CD4-positive, alpha-beta T cell treated with Interferon alpha-2 for 1 hour (primary cell): ENCODE measurements at places on chromosomes 16 and 17.

DNA sequence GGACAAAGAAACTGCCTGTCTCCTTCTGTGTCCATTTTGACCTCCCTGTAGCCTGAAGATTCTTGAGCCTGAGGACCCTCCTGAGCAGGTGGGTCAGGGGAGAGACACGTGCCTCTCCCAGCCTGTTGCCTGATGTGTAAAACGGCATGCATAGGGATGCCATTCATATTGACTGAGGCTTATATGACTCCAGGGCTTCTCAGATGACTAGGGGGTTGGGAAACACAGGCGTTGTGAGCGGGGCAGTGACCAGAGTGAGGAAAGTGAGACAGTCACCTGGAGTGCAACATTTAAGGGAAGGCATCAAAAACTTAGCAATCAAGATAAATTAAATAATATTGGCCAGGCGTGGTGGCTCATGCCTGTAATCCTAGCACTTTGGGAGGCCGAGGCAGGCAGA lies 5.1 kb upstream of the SLC16A5 start:
- DNase-seq = no peak

GRCh38 chr17:43526886-43527648 lies 19.1 kb downstream of the ETV4 start:
- DNase-seq = no peak

DNA sequence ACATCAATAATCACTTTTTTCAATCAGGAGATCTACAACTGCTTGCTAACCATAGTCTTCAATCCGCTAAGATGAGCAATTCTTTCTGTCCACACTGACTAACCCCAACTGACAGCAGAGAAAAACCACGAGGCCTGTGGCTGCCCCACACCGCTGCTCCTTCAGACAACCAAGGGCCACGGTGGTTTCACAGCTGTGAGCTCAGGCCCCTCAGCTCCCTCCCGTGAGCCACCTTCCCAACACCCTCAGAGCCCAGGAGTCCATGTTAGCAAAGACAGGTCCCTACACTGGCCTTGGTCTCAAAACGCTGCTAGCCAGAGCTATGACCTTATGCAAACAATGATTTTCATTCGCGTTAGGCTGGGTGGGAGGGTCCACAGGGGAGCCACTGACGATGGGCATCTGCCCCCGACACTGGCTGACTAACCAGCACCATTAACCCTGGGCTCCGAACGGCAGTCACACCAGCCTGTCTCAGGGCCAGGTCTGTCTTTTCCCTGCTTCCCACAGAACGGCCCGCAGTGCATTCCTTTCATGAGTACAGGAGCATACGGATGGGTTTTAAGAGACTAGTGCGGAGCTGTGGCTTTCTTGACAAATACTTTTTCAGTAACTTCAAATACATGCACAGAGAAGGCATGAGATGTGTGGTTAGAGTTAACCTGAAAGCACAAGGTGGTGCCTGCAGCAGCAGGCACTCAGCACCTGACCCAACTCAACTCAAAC lies 67.3 kb downstream of the ANKRD11 start:
- peak; percentile 37 for DNase-seq

DNA sequence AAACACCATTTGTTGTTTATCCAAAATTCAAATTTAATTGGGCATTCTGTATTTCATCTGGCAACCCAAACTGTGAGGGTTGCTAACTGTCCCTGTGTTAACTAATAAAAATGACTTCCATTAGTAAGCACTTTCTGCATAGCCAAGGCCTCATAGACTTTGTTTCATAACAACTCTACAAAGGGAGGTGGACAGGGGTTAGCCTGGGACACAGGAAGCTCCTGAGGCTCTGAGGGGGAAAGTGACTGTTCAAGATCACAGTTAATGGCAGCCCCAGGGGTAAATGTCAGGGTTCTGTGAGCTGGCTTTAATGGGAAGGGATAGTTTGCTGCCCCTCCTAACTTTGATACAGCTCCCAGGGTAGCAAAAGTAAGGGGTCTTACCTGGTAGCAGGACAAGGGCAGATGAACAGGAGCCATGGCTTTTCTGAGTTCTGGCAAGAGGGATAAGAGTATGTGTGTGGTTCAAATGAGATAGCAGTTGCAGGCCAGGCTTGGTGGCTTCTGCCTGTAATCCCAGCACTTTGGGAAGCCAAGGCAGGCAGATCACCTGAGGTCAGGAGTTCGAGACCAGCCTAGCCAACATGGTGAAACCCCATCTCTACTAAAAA lies 2.2 kb downstream of the HEATR9 start:
- no peak for DNase-seq

DNA sequence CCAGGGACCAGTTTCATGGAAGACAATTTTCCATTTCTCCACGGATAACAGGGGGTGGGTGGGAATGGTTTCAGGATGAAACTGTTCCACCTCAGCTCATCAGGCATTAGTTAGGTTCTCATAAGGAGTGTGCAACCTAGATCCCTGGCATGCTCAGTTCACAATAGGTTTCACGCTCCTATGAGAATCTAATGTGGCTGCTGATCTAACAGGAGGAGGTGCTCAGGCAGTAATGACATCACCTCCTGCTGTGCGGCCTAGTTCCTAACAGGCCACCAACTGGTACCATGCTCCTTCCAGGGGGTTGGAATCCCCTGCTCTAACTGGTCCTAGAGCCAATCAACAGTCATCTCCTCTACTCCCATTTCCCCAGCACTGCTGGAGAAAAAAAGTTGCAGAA lies 19.9 kb downstream of the TEX14 start:
- no peak for DNase-seq

GRCh38 chr16:2147378-2147777 lies 1.0 kb upstream of the RAB26 start:
- no peak for DNase-seq

GRCh38 chr17:34393401-34393800 lies 30.4 kb upstream of the CCL1 start:
- DNase-seq = no peak

DNA sequence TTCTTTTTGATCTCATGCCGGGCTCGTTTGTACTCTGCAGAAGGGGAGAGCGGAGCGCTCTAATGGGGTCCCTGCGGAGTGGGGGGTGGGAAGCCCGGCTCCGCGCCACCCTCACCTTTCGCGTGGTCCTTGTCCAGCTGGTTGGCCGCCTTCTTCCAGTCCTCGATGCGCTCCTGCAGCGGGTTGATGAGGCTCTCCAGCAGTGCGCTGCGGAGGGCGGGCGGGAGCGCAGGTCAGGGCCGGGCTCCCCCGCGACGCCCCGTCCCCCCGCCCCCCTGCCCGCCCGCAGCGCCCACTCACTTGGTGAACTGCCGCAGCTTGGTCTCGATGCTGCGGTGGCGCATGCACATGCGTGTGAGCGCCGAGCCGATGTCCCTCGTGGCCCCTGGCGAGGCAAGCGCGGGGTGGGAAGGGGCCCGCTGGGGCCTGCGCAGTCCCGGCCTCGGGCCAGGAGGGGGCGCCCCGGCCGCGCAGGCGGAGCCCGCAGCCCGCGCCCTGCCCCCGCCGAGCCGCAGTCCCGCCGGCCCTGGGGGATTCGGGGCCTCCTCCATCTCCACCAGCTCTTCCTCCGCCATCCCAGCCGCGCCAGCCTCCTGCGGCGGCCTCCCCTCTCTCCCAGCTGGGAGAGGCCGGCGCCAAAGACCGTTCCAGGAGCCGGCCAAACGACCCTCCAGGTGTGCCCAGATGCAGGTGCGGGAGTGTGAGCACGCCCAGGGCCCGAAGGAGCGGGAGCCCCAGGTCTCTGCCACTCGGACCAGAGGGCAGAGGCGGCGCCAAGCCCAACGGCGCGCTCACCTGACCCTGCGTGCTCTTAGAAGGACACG lies 6.0 kb downstream of the MTSS2 start:
- no peak for DNase-seq

GRCh38 chr16:51968749-51969148 lies 578.2 kb downstream of the TOX3 start:
- DNase-seq = no peak

DNA sequence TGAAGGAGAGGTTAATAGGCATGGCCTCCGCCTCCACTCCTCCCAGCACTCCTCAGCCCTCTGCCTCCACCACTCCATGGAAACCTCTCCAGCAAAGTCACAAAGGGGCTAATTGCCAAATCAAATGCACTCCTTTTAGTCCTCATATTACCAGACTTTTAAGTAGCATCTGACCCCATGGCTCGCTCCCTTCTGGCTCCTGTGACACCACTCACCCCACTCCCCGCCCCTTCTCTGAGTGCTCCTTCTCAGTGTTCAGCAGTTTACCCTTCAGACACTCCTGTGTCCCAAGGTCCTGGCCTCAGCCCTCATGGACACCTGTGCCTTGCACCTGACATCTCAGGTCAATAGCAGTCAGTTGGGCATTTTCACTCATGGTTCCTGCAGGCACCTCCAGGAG lies 243.5 kb upstream of the CCL2 start:
- DNase-seq = no peak

DNA sequence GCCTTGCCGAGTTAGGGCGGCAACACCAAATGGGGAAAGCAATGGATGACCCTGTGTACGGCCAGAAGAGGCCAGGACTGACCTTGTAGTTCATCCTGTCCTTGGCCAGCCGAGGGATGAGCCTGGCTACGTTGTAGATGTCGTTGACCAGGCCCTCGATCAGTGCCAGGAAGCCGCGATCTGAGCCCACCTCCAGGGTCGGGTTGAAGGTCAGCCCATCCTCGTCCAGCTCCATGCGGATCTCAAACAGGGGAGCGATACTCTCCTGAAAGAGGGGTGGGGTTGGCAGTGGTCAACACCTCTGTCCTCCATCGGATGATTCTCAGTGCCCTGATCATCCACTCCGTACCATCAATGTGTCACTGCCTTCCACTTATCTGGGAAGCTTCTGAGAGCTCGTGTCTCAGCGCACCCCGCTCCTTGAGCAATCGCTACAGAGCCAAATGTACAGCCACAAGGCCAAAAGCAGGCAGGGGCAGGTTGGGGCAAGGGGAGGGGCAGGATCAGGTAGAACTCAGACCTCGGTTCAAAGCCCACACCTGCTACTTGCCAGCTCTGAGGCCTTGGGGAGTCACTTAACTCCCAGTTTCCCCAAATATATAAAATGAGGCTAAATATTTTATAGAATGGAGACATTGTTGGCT lies 39.9 kb downstream of the DNAH17 start:
- DNase-seq = no peak

DNA sequence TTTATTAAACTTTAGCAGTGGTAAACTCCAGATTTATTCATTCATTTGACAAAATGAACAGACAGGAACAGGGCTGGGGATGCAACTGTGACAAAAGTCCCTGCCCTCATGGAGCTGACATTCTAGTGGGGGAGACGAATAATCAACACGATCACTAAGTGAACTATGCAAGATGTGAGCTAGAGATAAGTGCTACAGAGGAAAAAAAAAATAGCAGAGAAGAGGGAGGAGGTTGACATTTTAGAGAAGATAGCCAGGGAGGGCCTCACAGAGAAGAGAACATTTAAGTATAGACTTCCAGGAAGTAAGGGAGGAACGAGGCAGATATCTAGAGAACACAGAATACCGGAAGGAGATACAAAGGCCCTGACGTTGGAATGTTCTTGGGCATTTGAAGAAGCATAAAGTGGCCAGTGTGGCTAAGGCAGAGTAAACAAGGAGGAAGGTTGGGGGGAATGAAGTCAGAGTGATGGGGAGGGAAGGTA lies 17.9 kb upstream of the AP1G1 start:
- DNase-seq = no peak

DNA sequence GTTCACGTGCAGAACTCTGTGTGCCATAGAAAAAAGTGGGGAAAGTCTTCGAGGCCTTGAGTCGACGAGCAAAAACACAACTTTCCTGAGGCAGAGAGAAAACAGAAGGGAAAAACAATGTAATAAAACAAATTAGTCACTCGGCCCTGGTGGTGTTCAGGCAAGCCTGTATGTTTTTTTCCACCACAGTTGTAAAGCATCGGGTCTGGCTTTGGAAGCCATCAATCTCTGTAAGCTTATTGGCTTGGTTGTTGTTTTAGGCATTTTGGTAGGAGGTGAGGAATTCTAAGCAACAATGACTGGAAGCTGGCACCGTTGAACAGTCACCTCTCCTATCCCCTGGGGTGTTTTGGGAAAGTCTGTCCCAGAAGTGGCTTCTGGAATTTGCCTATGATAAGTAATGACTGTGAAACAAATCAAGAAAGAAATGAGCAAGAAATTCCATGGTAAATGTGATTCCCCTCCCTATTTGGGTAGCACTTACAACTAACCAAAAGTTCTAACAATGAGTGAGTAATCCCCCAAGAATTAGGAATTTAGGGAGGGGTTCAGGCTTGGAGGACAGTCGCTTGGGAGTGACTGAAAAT lies 2.8 kb downstream of the CDH13 start:
- no peak for DNase-seq

DNA sequence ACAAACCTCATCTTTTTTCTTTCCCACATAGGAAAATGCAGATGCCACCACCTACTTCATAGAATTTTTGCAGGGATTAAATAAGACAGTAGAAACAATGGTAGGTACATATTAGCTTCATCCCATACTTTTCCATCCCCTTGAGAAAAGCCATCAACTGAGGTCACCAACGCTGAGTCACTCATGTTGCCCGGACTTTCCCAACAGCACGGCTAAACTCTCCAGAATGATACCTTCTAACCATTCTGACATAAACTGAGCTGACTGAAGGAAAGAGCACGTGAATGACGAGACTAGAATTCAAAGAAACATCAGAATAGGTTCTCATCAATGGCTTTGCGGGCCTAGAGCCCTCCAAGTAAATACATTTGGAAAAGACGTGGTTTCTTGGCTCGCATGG lies 146.0 kb upstream of the RCVRN start:
- DNase-seq = no peak

- no peak for DNase-seq
Measured at GRCh38 chr17:58507123-58507634, 7.3 kb downstream of the MTMR4 start.

- DNase-seq = no peak
Measured at GRCh38 chr16:65961476-65962143, 404.9 kb upstream of the CDH5 start.

DNA sequence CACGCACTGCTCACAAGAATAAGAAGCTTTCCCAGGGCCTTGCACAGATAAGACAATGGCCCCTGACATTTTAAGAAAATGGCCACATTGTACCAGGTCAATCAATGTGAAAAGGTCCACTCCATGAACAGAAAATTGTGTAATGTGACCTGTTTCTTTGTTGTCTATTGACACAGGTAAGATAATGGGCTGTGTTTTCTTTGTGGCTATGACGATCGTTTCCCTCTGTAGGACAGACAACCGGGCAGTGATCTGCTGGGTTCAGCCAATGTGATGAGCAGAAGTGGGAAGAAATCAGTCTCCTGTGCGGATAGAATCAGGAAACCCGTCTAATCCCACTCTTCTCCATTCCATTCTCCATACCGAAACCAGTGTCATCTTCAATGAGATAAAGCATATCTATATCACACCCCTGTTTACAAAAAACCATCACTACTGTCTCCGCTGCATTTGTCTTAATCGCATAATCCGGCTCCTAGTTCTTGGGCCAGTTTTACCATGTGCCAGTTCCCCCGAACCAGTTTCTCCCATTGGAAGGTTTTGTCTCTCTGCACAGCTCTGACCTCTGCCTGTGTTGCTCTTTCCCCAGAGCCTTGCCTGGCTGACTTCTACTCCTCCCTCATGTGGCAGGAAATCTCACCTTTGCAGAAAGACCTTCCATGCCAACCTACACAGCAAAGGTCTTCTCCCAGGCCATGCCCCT lies 66.9 kb upstream of the ATF7IP2 start:
- no peak for DNase-seq

GRCh38 chr17:1143573-1143972 lies 36.2 kb downstream of the ABR start:
- DNase-seq = no peak

GRCh38 chr16:31216422-31217135 lies at the start of gene PYDC1:
TSS of gene PYDC1 (minus strand) at chr16:31217135. CDS start at chr16:31217028, 107 bp downstream.
- DNase-seq = no peak

- DNase-seq = no peak
Measured at GRCh38 chr17:47316311-47316710, 7.4 kb upstream of the EFCAB13 start.
